ENCODE measurements at places on chromosomes 1 and 21. TPM values are rescaled to one million over a fixed set of nuclear protein-coding genes. Genes with fewer than 3 reads are reported as not detected.

Gene HJV
- not detected for total RNA-seq

Gene NLRP3
- 0.12 TPM for total RNA-seq

Gene OR2L3
- total RNA-seq = not detected

Gene SPRR5
- total RNA-seq = not detected

Gene CEP85
- 10.2 TPM for total RNA-seq

Gene DCST1
- total RNA-seq = not detected

Gene CHIA
- not detected for total RNA-seq

Gene SOX13
- 9.2 TPM for total RNA-seq

Gene SLAMF9
- total RNA-seq = 0.43 TPM

Gene CLCNKB
- 0.36 TPM for total RNA-seq

Gene PPFIA4
- 11.0 TPM for total RNA-seq

Gene S100A7A
- total RNA-seq = not detected

Gene RRAGC
- 32.4 TPM for total RNA-seq

Gene TLR5
- 1.2 TPM for total RNA-seq

Gene CASZ1
- total RNA-seq = 3.5 TPM

Gene C8A
- total RNA-seq = not detected

Gene RBP7
- total RNA-seq = 1.0 TPM

Gene ESRRG
- 0.79 TPM for total RNA-seq
